ENCODE measurements at places on chromosomes 13 and 19. TPM values are rescaled to one million over a fixed set of nuclear protein-coding genes. Genes with fewer than 3 reads are reported as not detected.

DNA sequence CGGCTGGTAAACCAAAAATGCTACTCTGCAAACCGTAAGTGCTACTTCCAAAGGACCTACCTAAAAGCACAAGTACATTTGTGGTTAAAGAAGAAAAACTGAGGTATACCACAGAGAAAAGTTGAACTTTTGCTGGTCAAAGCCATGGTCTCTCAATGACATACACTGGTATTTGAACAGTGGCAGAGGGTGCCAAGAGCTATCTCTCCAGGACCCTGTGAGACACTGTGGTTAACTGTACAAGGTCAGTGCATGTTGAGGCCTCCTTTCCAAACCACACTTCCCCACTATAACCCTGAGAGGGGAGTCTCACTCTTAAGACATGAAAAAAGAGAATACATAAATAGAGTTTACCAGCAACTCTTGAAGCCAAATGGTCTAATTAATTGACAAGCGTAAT, 49.5 kb downstream of the COL4A1 start:
- DNase-seq, result no peak

DNA sequence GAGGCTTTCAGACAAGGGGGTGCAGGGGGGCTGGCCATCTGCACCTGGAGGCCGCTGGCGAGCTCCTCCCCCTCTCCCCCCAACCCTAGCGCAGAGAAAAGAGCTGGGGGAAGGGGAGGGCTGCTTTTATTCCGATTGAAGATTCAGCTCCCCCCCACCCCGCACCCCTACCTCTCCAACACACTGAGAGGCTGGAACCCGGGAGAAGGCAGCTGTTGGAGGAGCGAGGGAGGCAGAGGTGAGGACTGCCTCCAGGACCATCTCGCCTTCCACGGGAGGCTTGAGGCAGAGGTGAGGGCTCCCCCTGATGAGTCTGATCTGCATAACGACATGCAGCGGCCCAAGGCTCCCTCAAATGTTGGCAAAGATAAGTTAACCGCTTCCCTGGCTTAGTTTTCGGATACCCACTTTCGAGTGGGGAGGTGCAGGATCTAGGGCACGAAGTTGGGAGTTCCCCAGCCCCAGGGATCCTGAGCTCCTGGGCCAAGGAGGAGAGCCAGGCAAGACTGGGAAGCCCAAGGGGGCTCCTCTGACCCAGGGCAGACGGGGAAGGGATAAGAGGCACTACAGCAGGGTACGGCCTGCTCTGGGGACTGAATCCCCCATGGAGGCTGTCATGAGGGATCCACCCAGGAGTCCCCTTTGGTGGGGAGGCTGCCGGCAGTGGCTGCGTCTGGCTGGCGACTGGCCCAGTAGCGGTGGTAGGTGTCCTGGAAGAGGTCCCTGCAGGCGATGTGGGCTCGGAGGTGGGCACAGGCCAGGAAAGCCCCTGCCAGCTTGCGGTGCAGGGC, 1.2 kb upstream of the NUMBL start:
- DNase-seq, result no peak

GRCh38 chr13:40874138-40874779, 84.8 kb downstream of the SLC25A15 start:
- no peak for DNase-seq

The LAIR1 gene
- not detected for total RNA-seq

DNA sequence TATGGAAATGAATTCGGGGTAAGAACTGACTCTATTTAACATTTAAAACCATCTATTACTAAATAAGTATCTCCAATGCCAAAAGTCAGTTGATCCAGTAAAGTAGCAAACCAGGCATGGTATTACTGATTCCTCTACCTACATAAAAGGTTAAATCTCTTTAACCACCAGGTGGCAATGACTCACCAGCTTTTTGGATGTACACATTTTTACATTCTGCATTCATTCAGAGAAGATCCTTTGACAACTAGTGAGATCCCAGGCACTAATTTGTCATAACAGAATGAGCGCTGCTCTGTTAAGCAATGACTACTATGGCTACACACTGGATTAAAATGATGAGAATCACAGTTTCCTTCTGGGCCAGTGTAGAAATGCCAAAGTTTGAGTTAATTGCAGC, 329.8 kb upstream of the GPC6 start:
- peak; percentile 24 for DNase-seq
